ENCODE measurements at places on chromosomes 5 and 9.

DNA sequence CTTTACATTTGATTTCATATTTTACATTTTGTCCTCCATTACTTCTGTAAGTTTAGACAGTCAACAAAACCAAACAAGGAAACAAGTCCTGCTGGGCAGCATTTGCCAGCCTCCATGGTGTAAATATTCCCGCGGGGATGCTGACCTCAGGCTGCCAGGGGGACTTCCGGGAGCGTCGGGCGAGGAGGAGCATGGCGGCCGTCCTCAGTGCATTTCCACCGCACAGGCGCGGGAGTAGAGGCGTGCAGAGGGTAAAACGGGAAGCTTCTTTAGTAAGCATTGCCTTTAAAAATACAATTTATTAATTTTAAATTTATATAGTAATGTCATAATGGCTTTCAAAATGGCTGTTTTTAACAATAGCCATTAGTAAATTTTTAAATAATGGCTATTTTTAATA lies 385.3 kb upstream of the IRX4 start:
- no peak for DNase-seq

GRCh38 chr9:91017245-91017644 lies 215.6 kb downstream of the SYK start:
- no peak for DNase-seq

GRCh38 chr9:92186631-92187030 lies 71.4 kb upstream of the SPTLC1 start:
- DNase-seq: no peak

DNA sequence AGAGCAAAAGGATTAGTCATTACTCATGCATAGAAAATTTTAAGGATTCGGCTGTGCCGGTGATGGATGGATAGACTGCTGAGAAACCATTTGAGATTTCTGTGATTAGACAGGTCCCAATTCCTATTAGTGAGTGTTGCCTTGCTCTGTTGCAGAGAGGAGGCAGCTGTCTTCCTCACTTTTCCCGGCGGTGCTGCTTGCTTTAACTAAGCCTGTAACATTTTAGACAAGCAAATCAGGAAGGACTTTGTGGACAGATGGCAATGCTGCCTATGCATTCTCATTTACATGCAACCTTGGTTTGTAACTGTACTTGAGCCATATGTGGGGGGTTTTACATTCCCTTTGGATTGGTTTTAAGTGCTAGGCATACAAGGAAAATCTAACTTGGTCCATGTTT lies 1176.3 kb downstream of the CDH18 start:
- DNase-seq: no peak

- DNase-seq: no peak
These were observed 414.4 kb downstream of the BRINP1 start for GRCh38 chr9:118954857-118955256.

GRCh38 chr9:2260417-2261306 lies 245.5 kb downstream of the SMARCA2 start:
- DNase-seq: no peak

- no peak for DNase-seq
These were observed 112.9 kb downstream of the CAMK4 start for GRCh38 chr5:111337133-111337532.

DNA sequence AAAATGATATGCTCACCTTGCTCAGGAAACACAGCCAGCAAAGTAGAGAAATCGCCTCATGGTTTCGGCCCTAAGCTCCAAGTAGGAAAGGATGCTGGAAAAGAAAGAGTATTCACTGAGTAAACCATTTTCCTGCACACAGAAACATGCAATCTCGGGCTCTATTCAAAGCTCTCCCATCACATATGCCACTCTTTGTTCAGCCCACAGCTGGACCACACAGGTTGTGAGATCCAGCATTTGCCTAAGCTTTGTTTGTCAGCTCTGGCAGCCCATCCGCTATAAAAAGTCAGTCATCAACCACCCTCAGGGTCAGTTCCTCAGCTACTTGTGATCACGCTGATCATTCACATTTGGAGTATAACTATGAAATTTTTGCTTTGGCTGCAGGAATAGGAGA lies 96.5 kb upstream of the SMARCA2 start:
- DNase-seq: no peak

GRCh38 chr5:180601591-180602480 lies 10.5 kb upstream of the SCGB3A1 start:
- no peak for DNase-seq

- DNase-seq: no peak
These were observed 103.3 kb upstream of the ADAMTS19 start for GRCh38 chr5:129356846-129357245.

DNA sequence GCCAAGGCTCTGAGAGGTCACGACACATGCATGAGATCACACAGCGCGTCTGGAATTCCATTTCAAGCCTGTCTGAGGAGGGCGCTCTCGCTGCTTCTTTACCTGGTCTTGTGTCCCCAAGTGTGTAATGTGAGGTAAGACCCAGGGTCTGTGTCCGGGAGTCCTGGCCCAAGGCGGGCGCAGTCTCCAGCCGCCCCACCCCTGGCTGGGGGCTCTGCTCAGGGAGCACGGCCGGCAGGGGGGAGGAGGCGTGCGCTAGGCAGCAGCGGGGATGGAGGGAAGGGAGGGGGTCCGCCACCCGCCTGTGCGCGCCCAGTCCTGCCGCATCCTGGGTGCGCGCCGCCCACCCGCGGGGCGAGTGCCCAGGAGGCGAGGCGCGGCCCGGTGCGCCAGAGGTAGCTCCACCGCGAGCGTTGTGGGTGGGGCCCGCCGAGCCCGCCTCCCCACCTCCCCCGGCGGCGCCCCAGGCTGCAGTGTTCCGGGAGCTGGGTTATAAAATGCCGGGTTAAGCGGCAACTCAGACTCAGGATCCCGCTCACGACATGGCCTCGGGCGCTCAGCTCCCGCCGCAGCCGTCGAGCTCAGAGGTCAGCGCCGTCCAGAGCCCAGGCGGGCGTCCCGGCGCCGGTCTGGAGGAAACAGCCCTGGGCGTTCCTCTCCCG lies at the start of gene CCNI2:
Gene CCNI2, plus strand, starts transcription at position 473 of the 662 bp plus-strand sequence. Its CDS starts 70 bp downstream, at position 543.
- peak; percentile 72 for DNase-seq

DNA sequence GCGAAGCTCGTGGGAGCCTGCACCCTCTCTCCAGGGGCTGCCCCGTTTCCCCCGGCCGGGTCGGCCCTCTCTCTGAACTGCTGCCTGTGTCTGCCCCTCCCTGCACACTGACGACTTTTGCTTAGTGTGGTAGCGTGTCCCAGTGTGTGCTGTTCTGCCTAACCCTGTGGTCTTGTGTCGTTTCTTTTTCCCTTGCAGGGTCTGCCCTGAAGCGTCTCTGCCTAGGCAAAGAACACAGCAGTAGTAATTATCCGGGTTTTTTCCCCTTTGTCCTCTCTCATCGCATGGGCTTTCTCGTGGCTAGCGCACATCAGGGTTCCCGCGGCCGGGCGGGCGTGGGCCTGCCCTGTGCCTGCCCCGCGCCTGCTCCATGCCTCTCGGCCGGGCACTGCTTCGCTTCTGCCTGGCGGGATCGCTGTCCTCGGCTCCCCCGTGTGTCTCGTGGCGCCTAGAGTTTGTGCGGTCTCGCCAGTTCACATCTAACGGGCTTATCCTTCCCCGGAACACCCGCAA lies 122.7 kb downstream of the WNK2 start:
- no peak for DNase-seq

DNA sequence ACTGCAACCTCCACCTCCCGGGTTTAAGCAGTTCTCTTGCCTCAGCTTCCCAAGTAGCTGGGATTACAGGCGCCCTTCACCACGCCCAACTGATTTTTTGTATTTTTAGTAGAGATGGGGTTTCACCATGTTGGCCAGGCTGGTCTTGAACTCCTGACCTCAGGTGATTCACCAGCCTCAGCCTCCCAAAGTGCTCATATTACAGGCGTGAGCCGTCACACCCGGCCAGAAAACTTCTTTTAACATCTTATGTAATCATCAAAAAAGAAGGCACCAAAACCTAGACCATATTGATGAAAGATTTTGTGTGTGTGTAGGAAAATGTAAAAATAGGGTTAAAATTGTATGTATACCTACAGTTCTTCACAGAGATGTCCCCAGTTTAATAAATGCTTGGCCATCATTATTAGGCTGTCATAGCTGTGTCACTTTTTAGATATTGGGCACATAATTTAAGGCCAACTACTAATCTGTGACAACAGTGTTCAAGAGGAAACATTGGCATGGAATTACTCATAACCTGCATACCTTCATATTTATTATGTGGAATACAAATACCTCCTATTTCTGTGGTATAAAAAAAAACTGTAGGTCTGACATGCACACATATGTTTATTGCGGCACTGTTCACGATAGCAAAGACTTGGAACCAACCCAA lies 44.4 kb downstream of the RAD50 start:
- DNase-seq: no peak

- no peak for DNase-seq
These were observed 91.1 kb upstream of the RNF180 start for GRCh38 chr5:64074533-64074932.

DNA sequence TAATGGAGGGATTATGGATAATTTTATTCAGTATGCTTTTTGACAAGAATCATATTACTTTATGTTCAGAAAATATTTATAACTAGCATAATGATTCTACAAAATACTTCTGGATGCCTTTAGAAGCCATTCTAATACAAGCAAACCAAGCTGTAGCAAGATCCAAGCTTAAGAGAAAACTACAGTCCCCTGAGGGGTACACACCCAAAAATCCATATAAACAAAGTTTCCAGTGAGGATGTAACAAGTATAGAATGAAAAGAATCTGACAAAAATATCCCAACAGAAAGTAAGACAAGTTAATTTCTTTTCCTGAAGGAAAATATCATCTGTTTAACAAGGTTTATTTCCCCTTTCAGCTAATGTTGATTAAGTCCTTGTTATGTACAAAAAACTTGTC lies 53.9 kb downstream of the MLLT3 start:
- DNase-seq: no peak

GRCh38 chr5:100644185-100644584 lies 109.0 kb downstream of the FAM174A start:
- no peak for DNase-seq

DNA sequence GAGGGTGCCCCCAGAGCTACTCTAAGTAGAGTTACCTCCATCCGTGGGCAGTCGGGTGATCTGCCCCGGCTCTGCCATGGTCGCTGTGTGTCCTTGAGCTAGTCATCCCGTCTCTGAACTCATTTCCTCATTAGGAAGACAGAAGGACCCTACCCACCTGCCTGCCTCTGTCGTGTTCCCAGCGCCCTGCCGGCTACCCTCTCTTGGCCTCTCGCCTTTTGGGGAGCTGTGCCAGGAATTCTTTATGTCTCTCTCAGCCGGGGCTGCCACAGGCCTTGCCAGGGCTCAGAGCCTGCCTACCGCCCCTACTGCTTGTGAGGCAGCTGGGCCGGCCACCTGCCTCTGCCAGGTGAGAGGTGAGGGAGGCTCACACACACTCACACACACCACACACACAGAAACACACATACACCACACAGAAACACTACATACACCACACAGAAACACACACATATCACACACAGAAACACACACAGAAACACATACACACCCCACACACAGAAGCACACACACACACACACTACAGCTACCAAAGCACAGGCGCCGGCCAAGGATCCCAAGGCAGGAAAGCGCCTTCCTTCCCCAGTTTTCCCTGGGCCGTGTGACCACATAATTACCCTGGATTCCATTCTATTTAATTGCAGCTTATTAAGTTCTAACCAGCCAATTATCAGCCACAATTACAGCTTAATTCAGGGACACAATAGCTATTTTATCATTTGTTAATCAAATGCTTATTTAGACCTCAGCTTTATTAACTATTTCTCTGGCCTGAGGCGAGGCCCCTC lies 41.7 kb downstream of the UNC5A start:
- DNase-seq: no peak

DNA sequence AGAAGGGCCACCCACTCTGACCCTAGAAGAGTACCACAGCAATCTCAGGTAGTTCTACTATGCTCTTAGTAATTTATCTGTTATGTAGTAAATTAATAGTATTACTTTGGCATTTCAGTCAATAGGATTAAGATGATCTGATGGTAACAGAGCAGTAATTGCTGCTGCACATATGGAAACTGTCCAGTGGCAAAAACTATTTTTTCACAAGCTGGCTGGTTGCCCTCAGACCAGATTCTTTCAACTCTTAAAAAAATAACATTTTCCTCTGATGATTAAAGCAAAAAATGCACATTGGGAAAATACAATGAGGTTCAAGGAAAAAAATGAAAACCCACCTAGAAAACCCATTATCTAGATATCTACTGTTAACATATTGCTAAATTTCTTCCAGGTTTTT lies 19.7 kb downstream of the GLRA1 start:
- DNase-seq: no peak

- no peak for DNase-seq
These were observed 418.1 kb downstream of the PRR16 start for GRCh38 chr5:120882038-120882775.

GRCh38 chr5:145944328-145944727 lies 8.0 kb downstream of the SH3RF2 start:
- no peak for DNase-seq

DNA sequence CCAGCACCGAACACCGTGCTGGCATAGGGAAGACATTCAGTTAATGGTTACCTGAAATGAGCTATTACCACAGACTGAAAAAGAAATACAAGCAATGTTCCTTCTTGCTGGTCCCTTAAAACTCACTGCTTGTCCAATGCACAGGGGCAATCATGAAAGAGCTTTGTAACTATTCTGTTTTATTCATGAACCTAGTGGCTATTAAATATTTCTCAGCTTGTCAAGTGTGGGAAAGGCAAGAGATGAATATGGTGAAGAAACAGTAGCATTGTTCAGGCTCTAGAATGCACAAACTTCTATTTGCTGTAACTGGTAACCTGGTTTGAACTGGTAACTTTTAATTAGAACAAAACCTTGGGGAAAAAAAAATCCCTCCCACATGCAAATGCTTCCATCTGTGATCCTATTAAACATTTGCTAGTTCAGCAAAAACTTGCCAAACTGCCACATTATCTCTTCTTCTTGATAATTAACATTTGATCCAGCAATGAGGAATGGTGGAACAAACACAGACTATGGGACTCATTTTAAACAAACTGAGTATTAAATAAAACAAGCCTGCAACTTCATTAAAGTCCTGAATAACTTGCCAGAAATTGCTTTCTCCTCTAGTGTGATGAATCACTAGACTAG lies 36.1 kb downstream of the YIPF5 start:
- DNase-seq: no peak

- DNase-seq: no peak
These were observed 60.3 kb downstream of the ZNF354C start for GRCh38 chr5:179120421-179120861.

GRCh38 chr9:88291856-88292255 lies 96.4 kb upstream of the SPIN1 start:
- no peak for DNase-seq

GRCh38 chr5:6158974-6159831 lies 219.1 kb downstream of the MED10 start:
- DNase-seq: no peak

- DNase-seq: no peak
These were observed 35.6 kb downstream of the RBM27 start for GRCh38 chr5:146238973-146239372.

GRCh38 chr9:93731963-93732362 lies 155.6 kb downstream of the PHF2 start:
- DNase-seq: no peak

Measured in CD4-positive, alpha-beta T cell treated with Interleukin-4 for 1 hour (primary cell).